ENCODE measurements at places on chromosomes 7 and 10.

DNA sequence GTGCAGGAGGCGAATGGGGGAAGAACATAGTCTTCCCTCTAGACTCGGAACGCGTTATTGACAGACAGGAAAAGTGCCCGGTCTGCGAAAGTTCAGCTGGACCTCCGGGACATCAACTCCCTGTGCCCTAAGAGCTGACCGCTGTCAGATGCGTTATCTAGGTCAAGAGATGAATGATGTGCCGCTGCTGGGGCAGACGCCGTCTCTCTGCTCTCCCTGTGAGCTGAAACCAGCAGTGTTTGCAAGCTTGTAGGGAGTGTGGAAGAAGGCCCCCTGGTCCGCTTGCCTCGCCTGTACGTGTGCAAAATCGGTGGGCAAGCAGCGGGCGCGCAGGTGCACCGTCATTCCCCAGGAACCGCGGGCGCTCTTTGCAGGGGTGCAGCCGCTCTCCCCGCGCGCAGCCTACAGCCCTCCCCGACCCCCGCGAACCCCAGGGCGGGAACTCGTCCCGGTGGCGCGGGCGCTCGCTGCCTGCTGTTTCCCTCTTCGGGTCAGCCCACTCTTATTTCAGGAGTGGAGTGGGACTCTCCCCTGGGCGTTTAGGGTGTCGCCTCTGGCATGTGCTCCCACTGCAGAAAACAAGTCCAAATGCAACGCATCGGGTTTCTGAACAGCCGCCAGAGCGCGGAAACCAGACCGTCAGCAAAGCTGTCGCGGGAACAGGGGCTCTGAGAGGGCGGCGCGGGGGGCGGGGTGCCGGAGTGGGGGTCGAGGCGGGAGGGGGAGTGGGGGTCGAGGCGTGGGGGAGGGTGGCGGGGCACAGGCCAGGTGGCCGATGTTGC, 1.8 kb upstream of the PFKFB3 start:
- peak; percentile 49 for DNase-seq

- DNase-seq = no peak
Measured at GRCh38 chr10:5068274-5068984, 25.8 kb upstream of the AKR1C3 start.

- no peak for DNase-seq
Measured at GRCh38 chr10:132279873-132280645, 27.7 kb downstream of the STK32C start.

DNA sequence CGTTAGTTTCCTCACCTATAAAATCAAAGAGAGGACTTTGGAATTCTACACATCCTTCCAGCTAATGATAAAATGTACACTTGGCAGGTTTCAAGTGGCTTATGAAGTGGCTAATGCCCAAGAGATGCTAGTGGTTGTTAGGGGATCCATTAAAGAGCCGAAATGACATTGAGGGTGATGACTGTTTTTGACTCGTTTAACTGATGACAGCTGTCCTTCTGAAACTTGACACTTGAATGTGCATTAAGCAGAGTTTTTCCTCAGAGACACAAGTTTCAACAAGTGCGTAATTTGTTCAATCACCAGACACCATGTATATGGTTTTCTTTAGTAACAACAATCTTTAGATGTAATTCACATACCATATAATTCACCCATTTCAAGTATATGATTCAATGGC, 1.6 kb upstream of the PRF1 start:
- no peak for DNase-seq

DNA sequence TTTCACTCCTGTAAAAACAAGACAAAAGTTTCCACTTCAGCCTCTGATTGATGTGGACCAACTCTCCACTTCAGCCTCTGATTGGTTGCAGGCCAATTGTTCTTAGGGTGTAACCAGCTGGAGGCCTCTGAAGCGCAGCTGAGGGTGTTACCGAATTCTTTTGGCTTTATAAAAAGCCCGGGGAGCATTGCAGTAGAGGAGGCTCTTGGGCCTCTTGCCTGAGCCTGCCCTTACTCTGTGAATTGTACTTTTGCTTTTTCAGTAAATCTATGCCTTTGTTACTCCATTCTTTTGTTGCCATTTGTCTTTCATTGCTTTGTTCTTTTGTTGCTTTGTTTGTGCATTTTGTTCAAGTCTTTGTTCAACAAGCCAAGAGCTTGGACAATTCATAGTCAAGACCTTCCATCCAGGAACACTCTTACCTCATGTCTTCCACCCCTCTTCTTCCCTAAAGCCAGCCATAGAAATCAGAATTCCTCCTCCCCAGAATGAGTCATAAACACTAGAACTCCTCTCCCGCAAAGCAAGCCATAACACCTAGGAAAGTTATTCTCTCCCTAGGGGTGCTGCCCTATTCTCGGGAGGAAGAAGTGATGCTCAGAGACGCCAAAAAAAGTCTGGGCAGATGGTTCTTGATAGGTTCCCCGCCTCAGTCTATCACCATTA, 53.5 kb upstream of the ARMC3 start:
- DNase-seq = peak; percentile 86

DNA sequence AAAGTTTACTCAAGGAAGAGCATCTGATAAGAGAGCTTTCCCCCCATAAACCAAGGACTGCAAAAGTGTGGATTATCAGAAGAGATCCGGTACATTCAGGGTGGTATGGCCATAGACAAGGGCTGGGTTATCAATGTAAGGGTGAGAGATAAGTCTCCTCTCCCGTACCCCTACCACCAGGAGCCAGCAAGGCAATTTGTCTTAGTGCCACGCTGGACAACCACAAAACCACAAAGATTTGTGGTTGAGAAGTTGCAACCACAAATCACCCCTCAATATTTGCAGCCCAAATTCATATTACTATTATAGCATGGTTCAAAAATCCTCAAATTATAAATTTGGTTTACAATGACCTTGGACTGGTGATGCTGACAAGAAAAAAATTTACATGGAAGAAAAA, 2.3 kb upstream of the ZSCAN25 start:
- DNase-seq = no peak

- DNase-seq = no peak
Measured at GRCh38 chr10:58003945-58004344, 263.7 kb downstream of the IPMK start.

DNA sequence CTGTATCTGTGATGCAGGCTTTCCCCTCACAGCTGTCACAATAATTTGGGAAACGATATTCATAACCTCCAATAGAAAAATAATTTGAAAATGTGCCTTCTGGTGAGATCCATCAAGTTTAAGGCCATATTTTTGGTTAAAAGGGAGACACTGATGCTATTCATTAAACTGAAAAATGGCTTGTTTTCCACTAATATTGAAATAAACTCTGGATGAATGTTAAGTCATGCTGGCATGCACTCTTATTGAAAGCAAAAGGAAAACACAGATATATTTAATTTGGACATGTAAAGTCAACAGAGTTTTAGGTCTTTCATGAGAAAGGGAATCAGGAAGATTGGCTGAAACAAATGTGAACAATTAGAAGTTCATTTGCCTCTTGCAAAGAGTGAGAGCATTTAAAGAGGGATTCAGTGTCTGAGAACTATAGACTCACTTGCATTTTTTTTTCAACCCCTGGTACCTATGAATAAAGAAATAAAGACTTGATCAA, 879.2 kb downstream of the LRMDA start:
- no peak for DNase-seq

GRCh38 chr10:102538811-102539210, 35.0 kb downstream of the SUFU start:
- no peak for DNase-seq

GRCh38 chr7:24713850-24714675, 43.2 kb downstream of the GSDME start:
- no peak for DNase-seq

DNA sequence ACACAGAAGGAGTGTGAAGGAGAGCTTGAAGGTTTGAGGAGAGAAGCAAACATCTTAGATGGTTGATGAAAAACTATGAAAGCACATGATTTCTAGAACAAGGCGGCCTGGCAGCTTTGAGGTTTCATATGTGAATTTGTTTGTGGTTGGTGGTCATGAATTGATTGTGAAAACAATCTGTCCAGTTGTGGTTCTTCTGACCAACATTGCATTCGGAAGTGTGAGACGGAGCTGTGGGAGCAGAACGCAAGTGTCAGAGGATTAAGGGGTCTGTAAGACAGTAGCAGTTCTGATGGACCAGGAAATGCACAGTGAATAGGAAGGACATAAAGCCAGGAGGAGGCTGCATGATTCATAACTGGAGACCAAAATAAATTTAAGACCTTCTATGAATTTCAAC, 594.6 kb downstream of the NXPH1 start:
- DNase-seq = no peak

DNA sequence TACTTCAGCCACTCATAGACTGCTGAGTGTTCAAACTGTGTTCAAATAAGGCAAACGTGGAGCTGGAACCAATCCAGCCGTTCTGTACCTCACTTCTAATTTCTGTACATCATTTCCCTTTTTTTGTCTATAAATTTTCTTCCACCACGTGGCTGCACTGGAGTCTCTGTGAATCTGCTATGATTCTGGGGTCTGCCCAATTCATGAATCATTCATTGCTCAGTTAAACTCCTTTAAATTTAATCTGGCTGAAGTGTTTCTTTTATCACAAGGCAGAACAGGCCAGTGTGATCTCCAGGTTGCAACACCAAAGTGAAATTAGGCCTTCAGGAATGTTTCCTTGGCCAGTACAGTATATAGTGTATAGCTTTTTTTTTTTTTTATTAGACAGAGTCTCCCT, 53.5 kb downstream of the DNAJC12 start:
- DNase-seq = no peak

- no peak for DNase-seq
Measured at GRCh38 chr10:99981581-99982199, 28.1 kb downstream of the DNMBP start.

GRCh38 chr10:62939698-62940097, 123.5 kb upstream of the EGR2 start:
- no peak for DNase-seq

DNA sequence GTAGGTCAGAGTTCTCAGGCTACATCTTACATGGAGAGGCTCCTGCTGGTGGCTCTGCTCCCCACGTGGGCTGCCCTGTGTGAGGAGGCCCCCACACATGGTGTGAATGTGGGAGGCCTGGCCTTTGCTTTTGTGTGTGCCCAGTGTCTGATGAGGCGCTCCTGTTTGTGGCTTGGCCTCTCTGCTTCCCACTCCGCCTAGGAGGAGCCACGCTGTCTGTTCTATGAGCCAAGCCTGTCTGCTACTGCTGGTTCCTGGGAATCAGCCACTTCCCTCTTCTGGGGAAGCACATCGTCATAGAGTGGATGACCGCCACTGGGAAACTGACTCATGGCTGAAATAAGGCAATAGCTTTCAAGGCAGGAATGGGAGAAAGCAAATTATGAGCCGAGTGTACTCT, 87.1 kb downstream of the CYP26A1 start:
- no peak for DNase-seq

DNA sequence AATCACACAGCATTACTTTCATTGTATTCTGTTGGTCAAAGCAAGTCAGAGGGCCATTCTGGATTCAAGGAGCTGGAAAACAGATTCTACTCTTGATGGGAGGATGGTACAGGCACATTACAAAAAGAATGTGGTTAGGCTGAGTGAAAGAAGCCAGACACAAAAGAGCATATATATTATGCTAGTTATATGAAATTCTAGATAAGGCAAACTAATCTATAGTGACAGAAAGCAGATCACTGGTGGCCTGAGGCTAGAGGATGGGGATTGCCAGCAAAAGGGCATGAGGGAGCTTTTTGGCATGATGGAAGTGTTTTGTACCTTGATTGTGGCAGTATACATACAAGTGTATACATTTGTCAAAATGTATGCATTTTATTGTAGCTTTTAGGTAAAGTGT, 96.8 kb downstream of the SPAG6 start:
- DNase-seq = no peak

GRCh38 chr10:13614530-13615332, 28.0 kb downstream of the PRPF18 start:
- DNase-seq = no peak

DNA sequence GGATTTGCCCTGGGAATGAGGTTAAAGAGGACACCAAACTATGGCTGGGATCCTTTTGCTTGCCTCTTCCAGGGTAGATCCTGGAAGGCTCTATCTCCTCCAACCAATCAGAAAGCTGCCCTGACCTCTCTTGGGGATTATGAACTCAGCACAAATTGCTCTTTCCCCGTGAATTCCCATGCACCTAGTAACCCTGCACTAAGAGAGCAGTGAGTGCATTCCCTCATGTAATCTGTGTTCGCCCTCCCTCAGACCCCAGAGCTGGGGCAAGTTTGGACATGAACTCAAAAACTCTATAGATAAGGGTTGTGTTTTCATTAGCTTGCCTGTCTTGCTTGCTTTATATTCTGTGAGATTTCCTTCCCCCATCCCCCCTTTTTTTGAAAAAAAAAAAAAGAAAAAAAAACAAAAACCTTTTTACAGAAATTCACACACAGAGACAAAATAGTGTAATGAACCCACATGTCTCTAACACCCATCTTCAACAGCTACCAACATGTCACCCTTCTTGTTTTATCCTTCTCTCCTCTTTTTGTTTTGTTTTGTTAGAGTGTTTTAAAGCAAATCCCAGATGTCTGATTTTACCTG, 225.5 kb upstream of the TCF7L2 start:
- no peak for DNase-seq

DNA sequence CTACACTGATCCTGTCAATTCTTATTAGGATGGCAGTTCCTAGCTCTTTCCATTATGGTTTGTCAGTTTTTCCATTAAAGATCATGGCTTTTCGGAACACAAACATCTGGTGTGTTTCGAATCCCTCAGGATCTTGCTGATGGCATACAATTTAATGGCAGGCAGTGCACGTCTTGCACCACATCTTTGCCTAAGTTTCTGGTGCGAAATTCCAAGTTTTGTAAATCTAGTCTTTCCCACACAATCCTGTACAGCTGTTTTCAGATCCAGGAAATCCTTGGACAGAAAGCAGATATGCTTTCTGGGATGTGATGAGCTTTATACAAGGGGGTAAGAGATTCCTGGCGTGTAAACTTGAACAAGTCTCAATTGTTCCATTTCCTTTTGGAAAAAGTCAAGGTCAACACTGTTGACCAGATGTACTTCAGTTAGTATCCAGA, 224.3 kb upstream of the PHYHIPL start:
- DNase-seq = no peak

DNA sequence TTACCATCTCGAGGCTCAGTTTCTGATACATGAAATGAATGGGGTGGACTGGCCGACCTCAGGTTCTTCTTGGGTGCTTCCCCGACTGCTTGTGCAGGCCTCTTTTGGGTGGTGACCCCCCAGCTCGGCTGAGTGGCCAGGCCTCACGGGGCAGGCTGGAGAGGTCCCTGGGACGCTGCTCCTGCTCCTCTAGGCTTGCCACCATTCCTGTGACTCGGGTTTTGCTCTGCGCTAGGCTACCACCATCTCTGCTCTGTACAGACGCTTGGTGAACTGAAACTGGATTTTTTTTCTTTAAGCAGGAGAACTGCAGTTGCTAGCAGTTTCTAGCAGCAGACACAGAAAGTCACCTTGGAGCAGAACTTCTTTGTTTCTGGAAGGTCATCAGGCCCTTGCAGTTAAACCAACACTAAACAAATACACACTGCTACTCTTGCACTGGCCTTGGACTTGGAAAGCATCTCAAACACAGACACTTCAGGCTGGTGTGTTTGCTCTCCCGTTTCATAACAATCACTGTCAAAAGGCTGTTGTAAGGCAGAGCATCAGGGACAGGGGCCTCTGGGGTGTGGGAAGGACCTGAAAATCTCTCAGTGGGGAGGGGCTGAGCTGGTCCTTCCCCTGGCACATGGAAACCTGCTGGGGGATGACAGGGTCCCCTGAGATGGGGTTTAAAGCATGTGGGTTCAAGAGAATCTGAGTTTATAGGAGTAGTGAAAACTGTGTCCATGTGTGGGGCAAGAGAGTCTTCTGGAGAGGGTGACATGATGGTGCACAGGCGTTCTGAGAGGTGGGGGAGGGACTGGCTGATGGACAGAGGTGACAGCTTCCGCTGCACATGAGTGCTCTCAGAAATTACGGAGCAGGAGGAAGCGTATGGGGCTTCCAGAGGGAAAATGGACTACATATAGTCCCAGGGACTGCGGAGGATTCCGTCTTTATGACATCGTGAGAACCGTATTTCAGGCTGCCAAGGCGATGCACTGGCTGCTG, 35.0 kb upstream of the GIMAP8 start:
- DNase-seq = peak; percentile 45
